ENCODE measurements at places on chromosomes 16 and 17. TPM values are rescaled to one million over a fixed set of nuclear protein-coding genes. Genes with fewer than 3 reads are reported as not detected.

DNA sequence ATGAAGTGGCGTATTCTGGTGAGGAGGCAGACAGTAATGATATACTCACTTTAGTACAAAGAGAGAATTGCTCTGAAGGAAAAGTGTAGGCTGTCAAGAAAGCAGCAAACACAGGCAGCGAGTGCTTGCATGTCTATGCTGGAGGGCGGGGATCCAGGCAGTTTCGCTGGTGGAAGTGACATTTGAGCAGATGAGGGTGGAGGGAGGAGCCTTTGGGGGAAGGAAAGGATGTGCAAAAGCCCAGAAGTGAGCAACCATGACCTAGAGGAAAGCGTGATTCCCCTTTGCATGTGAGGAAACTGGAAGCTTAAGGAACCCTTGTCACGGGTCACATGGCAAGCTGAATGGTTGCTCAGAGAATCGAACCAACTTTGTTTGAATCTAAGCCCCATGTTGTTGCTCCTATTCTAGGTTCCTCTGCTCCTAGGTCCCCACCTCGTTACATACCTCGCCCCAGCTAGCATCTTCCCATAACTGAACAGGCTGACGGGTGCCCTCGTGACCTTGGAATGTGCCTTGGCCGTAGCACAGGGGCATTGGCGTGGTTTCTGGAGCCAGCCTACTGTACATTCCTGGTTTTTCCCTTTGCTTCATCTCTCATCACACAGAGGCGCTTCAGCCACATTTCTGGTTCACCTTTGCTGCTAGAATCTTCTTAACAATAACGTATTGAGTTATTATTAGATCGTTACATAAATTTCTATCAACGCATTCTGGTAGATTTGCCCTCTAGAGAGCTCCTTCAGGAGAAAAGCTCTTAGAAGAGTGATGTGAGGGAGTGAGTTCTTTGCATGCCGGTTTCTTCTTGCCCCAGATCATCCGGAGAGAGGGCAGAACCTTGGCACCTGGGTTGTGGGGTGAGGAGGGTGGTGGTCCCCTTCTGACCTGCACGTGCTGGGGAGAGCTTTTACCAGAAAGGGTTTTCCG is 191.8 kb downstream of the SNX29 start:
- H3K27me3 ChIP-seq = no peaks in the 10 kb centered on the region
- H3K4me3 ChIP-seq = no peak overlapping the region
- H3K36me3 ChIP-seq = no peaks in the 10 kb centered on the region
- no peaks in the 10 kb centered on the region for H3K4me1 ChIP-seq
- no peak overlapping the region for H3K27ac ChIP-seq

DNA sequence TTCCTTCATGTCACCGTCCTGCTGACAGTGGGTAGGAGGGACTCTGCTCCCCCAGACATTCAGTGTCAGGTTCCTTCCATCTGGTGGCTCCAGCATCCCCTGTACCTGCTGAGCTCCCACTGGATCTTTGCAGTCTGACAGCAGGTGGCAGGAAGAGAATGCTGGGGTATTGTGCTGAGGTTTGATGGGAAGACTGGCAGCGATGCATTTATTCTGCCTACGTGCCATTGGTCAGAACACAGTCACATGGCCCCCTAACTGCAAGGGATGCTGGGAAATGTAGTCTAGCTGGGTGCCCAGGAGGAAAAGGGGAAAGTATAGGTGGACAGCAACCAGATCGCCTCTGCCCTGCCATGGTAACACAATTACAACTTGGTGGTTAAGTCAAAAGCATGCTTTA is 44.4 kb downstream of the IRX3 start:
- no peak overlapping the region for H3K4me3 ChIP-seq
- no peak overlapping the region for H3K27ac ChIP-seq

DNA sequence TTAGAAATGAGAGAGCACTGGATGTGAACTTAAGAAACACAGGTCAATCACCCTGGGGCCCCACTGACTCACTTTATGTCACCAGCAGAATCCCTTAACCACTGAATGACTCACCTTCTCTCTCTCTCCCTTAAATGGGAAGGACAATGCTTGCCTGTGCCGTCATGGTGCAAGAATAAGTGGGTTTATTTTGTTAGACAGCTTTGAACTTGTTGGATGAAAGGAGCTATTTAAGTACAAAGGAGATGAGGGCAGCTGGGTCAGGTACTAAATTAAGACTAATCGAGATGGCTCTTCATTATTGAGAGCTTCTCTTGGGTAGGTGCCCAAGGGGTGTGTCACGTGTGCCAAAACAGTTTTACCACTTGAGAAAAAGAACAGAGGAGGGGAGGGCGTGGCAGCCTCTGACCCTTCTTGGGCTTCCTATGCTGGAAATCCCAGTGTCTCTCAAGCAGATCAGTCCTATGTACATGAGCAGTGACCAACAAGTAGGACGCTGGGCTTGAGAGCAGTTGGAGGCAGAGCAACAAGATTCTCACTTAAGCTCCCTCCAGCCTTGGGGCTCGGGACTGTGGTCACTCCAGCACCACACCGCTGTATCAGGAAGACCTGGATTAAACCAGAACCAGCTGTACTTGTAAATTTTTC is 6.7 kb upstream of the KRT31 start:
- no peaks in the 10 kb centered on the region for H3K27me3 ChIP-seq
- peaks cover 6% of the 10 kb centered on the region for H3K4me1 ChIP-seq
- no peak overlapping the region for H3K4me3 ChIP-seq
- no peak overlapping the region for H3K27ac ChIP-seq
- no peaks in the 10 kb centered on the region for H3K36me3 ChIP-seq
- peak; percentile 40 for DNase-seq

- no peaks in the 10 kb centered on the region for H3K27me3 ChIP-seq
- DNase-seq = no peak
- no peaks in the 10 kb centered on the region for H3K36me3 ChIP-seq
- peaks cover 16% of the 10 kb centered on the region for H3K4me1 ChIP-seq
Measured at GRCh38 chr17:16456742-16457316, 35.2 kb downstream of the LRRC75A start.

GRCh38 chr16:2806286-2806685 is 8.0 kb downstream of the PRSS41 start:
- no peaks in the 10 kb centered on the region for H3K4me1 ChIP-seq
- H3K36me3 ChIP-seq = no peaks in the 10 kb centered on the region
- no peak overlapping the region for H3K4me3 ChIP-seq

GRCh38 chr16:5944971-5945370 is 847.4 kb upstream of the EEF2KMT start:
- no peaks in the 10 kb centered on the region for H3K27me3 ChIP-seq
- H3K4me3 ChIP-seq = no peak overlapping the region
- no peak overlapping the region for H3K27ac ChIP-seq
- H3K4me1 ChIP-seq = no peaks in the 10 kb centered on the region
- no peaks in the 10 kb centered on the region for H3K36me3 ChIP-seq
- DNase-seq = no peak

- H3K36me3 ChIP-seq = peaks cover 96% of the 10 kb centered on the region
- no peak overlapping the region for H3K4me3 ChIP-seq
- no peak overlapping the region for H3K27ac ChIP-seq
Measured at GRCh38 chr17:17224137-17224536, 12.8 kb downstream of the FLCN start.

- DNase-seq = no peak
- H3K4me1 ChIP-seq = no peaks in the 10 kb centered on the region
- H3K4me3 ChIP-seq = no peak overlapping the region
- H3K27me3 ChIP-seq = no peaks in the 10 kb centered on the region
- no peaks in the 10 kb centered on the region for H3K36me3 ChIP-seq
Measured at GRCh38 chr16:3356118-3356517, 429 bp downstream of the OR2C1 start.

DNA sequence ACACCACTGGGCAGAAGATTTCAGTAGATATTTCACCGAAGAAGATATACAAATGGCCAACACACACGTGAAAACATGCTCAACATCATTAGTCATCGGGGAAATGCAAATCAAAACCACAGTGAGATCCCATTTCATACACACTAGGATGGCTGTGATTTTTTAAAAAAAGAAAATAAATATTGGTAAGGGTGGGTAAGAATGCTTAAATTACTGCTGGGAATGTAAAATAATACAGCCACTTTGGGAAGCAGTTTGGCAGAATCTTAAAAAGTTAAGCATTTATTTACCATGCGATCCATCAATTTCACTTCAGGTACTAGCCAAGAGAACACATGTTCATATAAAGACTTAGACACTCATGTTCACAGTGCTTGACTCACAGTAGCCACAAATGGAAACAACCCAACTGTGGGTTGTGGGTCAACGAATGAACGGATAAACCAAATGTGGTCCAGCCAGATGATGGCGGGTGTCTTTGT is 6.5 kb upstream of the C16orf74 start:
- H3K4me1 ChIP-seq = peaks cover 18% of the 10 kb centered on the region
- H3K27ac ChIP-seq = no peak overlapping the region
- DNase-seq = no peak
- H3K4me3 ChIP-seq = no peak overlapping the region
- H3K27me3 ChIP-seq = no peaks in the 10 kb centered on the region

- H3K4me3 ChIP-seq = peak overlapping the region; percentile 75
- H3K27me3 ChIP-seq = no peaks in the 10 kb centered on the region
- DNase-seq = no peak
- no peak overlapping the region for H3K27ac ChIP-seq
- H3K36me3 ChIP-seq = no peaks in the 10 kb centered on the region
- peaks cover 21% of the 10 kb centered on the region for H3K4me1 ChIP-seq
Measured at GRCh38 chr17:45895969-45896785, 1.8 kb downstream of the MAPT start.

DNA sequence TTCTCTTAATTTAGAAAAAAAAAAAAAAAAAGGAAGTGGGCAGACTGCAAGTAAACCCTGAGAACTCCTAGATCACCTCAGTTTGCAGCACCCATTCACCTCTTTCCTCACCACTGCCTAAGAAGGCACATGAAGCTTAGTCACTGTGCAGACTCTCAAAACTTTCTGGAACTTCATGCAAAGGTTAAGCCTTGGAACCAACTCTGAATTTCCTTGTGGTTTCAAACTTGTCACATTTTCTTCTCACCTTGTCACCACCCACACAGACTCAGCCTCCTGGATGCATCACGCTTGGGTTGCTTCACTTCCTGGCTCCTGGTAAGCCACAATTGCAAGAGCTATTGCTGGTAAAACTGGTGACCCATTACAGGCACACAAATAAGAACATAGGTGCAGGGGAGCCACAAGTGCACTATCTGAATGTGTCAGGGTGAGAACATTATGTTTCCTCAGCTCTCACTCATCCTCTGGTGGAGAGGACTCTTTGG is 15.0 kb upstream of the CPD start:
- peak; percentile 82 for DNase-seq
- peak overlapping the region; percentile 4 for H3K27ac ChIP-seq
- no peaks in the 10 kb centered on the region for H3K27me3 ChIP-seq
- no peaks in the 10 kb centered on the region for H3K36me3 ChIP-seq
- peaks cover 4% of the 10 kb centered on the region for H3K4me1 ChIP-seq

GRCh38 chr17:63552211-63552610 is 1.9 kb downstream of the DCAF7 start:
- H3K4me1 ChIP-seq = peaks cover 48% of the 10 kb centered on the region
- peak overlapping the region; percentile 45 for H3K27ac ChIP-seq
- no peaks in the 10 kb centered on the region for H3K27me3 ChIP-seq

DNA sequence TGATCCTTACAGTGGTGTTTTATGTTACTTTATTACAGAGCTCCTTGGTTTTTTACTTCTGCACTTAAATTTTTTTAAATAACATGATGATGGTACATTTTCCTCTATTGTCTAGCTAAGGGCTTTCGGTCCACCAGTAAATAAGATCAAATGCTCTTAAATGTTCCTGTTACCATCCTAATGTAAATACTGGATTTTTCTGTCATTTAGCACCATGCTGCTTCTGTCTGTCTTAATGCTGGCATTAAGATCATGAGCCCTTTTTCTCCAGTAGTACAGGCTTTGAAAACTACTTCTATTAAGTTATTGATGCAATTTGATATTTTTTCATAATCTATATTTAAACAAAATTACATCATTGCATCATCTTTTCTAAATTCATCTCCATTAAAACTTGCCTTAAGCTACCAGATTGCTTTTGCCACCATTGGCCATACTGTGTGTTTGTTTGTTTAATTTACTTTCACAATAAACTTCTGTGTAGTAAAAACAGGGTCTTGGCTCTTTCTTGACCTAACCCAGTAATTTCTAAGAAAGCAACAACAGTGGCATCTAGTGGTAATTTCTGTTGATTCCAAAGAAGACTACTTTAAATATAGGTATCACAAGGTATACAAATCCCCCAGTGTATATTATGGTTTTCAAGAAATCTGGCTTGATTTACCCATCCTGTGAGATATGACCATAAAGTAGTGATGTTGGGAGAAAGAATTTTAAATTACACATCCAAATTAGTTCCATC is 9.0 kb upstream of the PHAF1 start:
- DNase-seq = no peak
- no peaks in the 10 kb centered on the region for H3K27me3 ChIP-seq
- H3K27ac ChIP-seq = no peak overlapping the region
- H3K4me3 ChIP-seq = no peak overlapping the region

GRCh38 chr16:30741461-30741914 is 6.7 kb upstream of the PHKG2 start:
- H3K27ac ChIP-seq = peak overlapping the region; percentile 86
- peak overlapping the region; percentile 34 for H3K4me3 ChIP-seq
- no peaks in the 10 kb centered on the region for H3K27me3 ChIP-seq
- DNase-seq = peak; percentile 94

Gene GPR179
- total RNA-seq = 0.30 TPM

Gene COG7
- 16.9 TPM for total RNA-seq

Gene SKA2
- 23.2 TPM for total RNA-seq

Gene PIRT
- total RNA-seq = not detected

Gene MT1E
- total RNA-seq = 135 TPM

Gene OTOA
- 2.1 TPM for total RNA-seq

Gene KCNJ12
- total RNA-seq = 1.4 TPM
